NCI-H2107 (cell line): ENCODE measurements at places on chromosomes 6 and 20.

DNA sequence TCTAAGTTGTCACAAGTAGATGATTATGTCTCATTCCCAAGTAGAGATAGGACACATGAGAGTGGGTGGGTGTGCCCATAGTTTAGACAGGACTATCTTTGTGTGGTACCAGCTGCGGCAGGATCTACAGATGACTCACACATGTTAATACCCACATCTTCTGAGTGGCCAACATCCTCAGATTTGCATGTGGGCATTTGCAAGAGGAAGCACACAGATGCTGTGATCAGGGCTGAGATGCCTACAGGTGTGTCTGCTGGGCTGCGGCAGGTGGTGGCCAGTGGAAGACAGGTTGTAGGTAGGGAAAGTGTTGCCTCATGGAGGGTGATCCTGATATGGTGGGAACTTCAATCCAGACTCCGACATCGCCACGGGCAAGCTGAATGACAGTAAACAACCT lies 50.8 kb downstream of the UTRN start:
- DNase-seq = no peak

DNA sequence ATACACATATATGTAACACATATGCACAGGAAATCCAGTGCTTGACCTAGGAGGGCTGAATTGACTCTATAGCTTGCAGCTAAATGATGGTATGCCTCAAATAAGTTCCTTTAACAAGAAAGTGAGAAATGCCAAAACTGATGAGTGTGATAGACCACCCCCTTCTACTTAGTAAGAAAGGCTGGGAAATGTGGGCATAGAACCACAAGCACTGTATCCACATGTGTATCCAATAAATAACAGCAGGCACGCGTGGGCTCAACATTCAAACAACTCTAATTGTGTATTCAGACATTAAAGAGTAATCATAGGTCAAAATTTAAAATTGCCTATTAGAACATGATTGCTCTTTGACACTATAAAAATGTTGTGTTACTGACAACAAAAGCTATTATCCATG lies 54.1 kb downstream of the FAM83B start:
- no peak for DNase-seq

- no peak for DNase-seq
These were observed 15.8 kb upstream of the RFPL4B start for GRCh38 chr6:112331306-112331705.

GRCh38 chr6:8539453-8539852 lies 104.1 kb upstream of the SLC35B3 start:
- no peak for DNase-seq

DNA sequence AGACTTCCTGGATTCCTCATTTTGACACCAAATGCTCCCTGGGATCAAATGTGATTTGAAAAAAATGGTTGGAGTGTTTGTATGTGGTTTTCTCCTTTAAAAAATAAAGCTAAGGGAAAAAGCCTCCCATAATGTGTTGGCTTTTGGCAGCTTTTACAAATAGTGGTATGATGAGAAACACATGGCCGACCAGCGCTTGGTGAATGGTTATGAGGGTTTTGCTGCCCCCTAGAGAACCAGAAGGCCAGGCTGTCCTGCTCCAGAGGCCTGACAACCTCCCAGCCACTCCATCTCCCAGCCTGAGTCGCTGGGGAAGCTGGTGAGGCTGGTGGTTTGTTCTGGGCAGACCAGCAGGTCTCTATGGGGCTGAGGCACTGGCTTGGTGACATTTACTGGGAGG lies 69.3 kb downstream of the CLIC5 start:
- DNase-seq = no peak

DNA sequence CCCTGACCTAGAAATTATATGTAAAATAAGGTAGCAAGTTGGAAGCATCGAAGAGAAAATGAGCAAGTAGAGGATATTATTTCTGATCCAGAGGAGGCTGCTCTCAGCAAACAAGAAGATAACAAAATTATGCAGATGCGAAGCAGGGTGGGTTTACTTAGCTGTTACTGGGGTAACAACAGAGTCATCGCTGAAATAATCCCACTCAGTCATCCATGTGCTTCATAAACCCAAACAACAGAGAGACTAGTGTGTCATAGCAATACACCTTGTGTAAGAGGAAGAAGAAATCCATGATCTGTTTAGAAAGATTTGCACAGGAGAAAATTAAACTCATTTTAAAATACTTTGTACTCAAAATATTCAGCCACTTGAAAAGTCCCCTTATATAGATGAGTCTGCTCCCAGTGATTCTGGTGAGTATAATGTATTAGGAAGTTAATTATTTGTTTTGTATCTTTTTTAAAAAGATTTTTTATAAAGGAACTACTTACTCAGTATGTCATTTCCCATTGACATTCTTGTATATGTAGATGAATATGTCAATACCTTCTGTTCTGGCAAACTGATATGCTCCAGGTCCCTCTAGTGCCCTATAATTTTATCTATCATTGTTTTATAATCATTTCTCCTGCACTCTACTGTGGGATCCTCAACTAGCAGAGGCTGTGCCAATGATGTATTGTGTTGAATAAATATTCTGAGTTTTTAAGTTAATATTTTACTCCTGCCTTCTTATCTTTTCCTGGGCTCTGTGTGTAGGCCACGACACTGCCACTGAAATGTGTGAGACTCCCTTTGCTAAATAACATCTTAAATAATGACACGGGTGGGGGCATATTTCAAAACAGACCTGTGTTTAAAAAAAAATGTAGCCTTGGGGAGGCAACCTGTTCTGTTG lies 8.6 kb upstream of the HIVEP2 start:
- DNase-seq = no peak

GRCh38 chr6:78867020-78867369 lies 356 bp upstream of the IRAK1BP1 start:
- no peak for DNase-seq

GRCh38 chr6:121236984-121237383 lies 97.3 kb downstream of the TBC1D32 start:
- no peak for DNase-seq

GRCh38 chr6:147304016-147304415 lies 99.8 kb downstream of the STXBP5 start:
- DNase-seq = no peak

DNA sequence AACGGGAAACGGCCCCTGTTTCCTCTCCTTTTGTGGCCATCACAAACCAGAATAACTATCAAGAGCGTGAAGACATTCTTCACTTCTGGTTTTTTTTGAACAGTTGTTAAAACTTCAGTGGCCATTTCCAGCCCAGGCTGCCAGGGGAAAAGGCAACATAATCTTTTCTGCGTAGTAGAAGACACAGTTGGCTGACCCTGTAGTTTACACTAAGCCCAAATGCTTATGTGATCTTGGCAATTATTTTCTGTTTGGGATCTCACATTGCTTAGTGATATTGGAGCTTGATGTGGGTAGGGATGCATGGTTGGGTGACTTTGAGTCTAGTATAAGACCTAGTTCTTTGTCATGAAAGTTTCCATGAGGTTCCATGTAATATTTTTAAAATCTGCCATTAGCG lies 449.4 kb upstream of the CDH4 start:
- DNase-seq = no peak

DNA sequence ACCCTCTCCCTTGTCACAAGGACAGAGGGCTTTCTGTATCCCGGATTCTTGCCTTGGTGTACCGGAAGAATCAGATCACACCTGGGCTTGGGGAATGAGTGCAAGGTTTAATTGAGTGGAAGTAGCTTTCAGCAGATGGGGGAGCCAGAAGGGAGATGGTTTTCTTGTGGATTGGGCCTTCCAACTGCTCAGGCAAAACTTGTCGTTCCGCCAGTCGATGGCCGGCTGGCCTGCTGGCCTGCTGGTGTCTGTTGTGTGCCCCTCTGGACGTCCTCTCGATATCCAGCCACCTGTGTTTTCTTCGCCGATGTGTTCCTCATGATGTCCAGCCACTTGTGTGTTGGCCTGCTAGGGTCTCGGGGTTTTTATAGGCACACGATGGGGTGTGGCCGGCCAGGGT lies 168.1 kb downstream of the CDKAL1 start:
- no peak for DNase-seq

DNA sequence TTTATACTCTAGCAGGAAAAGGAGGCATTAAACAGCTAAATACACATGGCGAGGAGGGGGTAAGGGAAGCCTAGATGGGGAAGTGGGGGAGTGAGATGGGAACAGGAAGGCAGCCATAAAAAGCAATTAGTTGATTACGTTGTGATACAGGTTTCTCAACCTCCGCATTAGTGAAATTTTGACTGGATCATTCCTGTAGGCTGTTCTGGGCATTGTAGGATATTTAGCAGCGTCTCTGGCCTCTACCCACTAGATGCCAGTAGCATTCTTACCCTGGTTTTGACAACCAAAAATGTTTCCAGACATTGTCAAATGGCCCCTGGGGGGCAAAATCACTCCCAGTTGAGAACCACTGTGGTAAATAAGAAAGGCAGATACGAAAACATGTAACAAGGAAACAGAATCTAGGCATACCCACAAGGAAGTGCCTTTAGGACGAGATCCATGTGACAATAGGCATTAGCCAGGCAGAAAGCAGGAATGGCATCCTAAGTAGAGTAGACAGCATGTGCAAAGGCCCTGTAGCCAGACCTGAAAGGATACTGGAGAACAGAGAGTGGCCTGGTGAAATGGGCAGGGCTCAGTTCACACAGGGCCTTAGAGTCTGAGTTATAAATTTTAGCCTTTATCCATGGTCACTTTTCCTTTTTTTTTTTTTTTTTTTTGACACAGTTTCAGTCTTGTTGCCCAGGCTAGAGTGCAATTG lies 25.8 kb upstream of the PTPN1 start:
- no peak for DNase-seq

DNA sequence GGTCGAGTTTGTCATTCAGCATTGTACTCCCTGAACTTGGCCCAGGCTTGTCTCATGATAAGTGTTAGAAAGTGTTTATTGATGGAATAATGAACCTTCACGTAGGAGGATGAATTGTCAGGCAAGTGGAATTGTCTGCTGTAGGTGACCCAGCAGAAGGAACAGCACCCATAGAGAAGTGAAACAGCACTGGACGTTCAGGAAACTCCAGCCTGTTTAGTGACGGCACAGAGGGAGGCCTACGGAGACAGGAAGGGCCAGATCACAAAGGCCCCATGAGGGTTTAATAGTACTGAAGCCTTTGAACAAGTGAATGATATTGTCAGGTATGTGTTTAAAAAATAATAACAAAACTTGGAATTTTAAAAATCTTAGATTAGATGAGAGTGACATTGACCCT lies 2.9 kb downstream of the STX11 start:
- DNase-seq = no peak
